ENCODE measurements at places on chromosomes 7 and 10.

GRCh38 chr10:1595726-1596125 lies 141.6 kb downstream of the ADARB2 start:
- no peak for DNase-seq

DNA sequence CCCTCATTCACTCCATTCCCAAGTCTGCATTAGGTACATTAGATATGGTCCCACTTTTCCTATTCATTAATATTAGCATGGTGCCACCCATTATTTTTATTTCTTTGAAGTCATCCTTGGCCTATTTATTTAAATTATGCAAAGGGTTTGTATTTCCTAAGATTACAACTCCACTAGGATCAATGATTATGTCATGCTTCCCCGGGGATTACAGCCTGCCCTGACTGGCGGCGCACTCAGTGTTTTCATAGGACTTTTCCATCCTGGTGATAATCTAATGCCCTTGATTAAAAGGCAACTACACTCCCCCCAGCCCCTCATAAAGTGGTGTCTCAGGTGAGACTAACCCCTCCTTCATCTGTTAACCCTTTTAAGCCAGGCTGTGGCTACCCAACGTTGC lies 187.2 kb downstream of the POU6F2 start:
- no peak for DNase-seq

- no peak for DNase-seq
Measured at GRCh38 chr7:70032649-70033048, 434.4 kb downstream of the AUTS2 start.

DNA sequence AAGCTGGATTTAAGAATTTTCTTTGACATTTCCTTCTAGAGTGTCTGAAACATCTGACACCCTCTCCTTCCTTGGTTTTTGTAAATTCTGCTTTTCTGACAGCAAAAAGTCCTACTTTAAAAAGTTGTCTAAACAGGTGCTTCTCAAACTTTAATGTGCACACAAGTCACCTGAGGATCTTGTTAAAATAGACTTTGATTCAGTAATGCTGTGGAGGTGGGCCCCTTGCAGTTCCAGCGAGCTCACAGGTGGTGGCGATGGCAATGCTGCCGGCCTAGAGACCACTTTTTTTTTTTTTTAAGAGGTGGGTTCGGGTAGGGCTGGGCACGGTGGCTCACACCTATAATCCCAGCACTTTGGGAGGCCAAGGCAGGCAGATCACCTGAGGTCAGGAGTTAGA lies 77.1 kb downstream of the ABCC2 start:
- no peak for DNase-seq

DNA sequence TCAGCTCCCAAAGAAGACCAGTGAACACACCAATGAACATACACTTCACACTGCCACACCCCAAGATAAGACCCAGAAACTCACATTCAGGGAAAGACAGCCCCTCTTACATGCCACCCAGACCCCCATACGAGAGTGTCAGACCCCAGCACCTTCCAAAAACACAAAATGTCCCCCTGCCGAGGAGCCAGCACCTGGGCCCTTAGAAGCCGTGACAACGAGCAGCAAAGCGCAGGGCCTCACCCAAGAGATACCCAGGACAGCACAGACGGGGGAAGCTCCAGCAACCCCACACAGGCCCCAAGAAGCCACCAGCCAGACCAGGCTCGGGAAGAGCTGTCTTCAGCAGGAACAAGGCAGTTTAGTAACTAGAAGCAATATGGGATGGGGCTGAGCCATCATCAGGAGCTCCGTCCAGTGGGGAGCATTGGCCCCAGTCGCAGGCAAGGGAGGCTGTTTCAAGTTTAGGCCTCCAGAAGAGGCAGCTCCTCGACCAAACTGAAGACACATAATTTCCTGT lies 243.6 kb downstream of the PTPRN2 start:
- DNase-seq: no peak

GRCh38 chr10:43255634-43256431 lies 11.0 kb downstream of the RASGEF1A start:
- no peak for DNase-seq

- no peak for DNase-seq
Measured at GRCh38 chr7:19061331-19061730, 56.1 kb downstream of the TWIST1 start.

DNA sequence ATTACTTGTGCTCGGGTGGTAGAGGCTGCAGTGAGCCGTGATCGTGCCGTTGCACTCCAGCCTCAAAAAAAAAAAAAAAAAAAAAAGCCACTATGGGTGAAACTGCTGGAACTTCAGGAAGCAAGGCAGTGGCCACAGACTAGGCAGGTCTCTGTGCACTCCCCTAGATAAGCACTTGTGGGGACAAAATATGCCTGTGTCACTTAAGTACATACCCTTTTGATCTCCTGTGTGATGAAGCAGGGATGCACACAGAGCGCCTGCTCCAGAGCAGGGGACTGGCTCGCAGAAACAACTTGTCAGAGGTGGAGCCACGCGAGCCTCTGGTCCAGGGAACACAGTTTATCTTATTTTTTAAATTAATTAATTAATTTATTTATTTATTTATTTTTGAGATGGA lies 42.9 kb upstream of the PSAP start:
- DNase-seq: no peak

GRCh38 chr7:99579956-99580777 lies 17.9 kb upstream of the TMEM225B start:
- no peak for DNase-seq

GRCh38 chr7:17943006-17943405 lies 2.7 kb upstream of the SNX13 start:
- no peak for DNase-seq

- DNase-seq: no peak
Measured at GRCh38 chr7:131015657-131015958, 281.6 kb upstream of the KLF14 start.

Data from T-helper 2 cell treated with Interferon-gamma antibody and Interleukin-4, amounts not matched to agents 5 μg/mL and 100 μg/mL, for 36 hours (primary cell).